Activated T-helper 1 cell treated with anti-CD3 and anti-CD28 coated beads, Interleukin-12 subunit alpha, Interleukin-12 subunit beta, Interleukin-2, Interleukin-4 antibody, amounts not matched to agents 30 ng/mL and 10 ng/mL and 1 ng/mL, durations not matched to agents 14 hours and 24 hours and 36 hours (primary cell): ENCODE measurements at places on chromosomes 11 and 22.

- H3K4me3 ChIP-seq = no peak overlapping the region
- H3K36me3 ChIP-seq = no peaks in the 10 kb centered on the region
- H3K4me1 ChIP-seq = no peaks in the 10 kb centered on the region
- H3K27me3 ChIP-seq = peaks cover 23% of the 10 kb centered on the region
Observed at GRCh38 chr11:15654451-15654850, 539.7 kb downstream of the INSC start.

DNA sequence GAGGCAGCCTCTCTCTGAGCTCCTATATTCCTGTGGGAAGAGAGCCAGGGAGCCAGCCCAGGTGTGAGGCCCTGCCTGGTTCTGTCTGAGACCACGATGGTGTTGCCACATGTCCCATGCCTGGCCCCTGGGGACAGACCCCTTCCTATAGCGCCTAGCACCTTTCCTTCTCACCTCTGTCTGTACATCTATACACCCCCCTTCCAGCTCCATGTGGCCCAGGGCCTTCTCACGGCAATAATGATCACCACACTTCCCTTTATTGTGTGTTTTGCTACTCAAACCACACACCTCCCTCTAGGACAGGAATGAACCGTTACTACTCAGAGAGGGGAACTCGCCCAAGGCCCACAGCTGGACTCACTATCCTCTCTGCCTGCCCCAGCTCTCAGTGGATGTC, 12.8 kb downstream of the CD82 start:
- peak overlapping the region; percentile 93 for H3K27ac ChIP-seq
- H3K27me3 ChIP-seq = no peaks in the 10 kb centered on the region
- no peak for DNase-seq
- H3K4me1 ChIP-seq = peaks cover 71% of the 10 kb centered on the region
- H3K4me3 ChIP-seq = peak overlapping the region; percentile 63

- peaks cover 12% of the 10 kb centered on the region for H3K4me1 ChIP-seq
- H3K4me3 ChIP-seq = no peak overlapping the region
- no peaks in the 10 kb centered on the region for H3K36me3 ChIP-seq
- no peak overlapping the region for H3K27ac ChIP-seq
Observed at GRCh38 chr11:67365736-67366444, 7.5 kb downstream of the CLCF1 start.

DNA sequence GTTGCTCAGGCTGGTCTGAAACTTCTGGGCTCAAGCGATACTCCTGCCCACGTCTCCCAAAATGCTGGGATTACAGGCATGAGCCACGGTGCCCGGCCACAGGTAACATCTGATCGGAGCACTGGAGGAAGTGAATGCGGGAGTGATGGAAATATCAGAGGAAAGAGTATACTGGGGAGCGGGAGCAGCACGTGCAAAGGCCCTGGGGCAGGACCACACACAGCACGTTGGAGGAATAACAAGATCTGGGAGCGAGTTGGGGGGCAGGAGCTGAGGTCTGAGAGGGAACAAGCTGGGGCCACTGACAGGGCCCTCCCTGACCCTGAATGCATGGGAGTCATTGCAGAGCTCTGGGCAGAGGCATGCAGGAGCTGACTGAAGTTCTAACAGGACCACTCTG, 70.7 kb downstream of the NFAM1 start:
- H3K27ac ChIP-seq = no peak overlapping the region
- no peaks in the 10 kb centered on the region for H3K36me3 ChIP-seq
- DNase-seq = no peak
- no peaks in the 10 kb centered on the region for H3K4me1 ChIP-seq

DNA sequence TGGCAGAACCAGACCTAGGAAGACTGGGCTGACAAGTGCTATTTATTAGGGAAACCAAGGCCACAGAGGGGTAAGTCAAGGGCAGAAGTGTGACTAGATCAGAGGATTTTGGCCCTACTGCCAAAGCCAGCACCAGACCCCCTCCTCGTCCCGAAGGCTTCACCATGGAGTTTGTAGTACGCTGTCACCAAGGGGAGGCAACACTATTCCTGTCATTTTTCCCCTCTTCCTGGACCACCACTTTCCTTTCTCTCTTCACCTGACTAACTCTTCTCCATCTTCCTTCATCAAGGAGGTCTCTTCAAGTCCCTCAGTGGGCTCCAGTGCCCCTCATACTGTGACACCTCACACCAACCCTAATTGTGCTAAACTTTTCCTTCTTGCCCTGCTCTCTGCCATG, 34.9 kb downstream of the MN1 start:
- DNase-seq = no peak
- no peaks in the 10 kb centered on the region for H3K36me3 ChIP-seq
- H3K4me3 ChIP-seq = no peak overlapping the region
- H3K4me1 ChIP-seq = no peaks in the 10 kb centered on the region

GRCh38 chr11:28342716-28343115, 234.5 kb downstream of the METTL15 start:
- no peaks in the 10 kb centered on the region for H3K4me1 ChIP-seq
- H3K27ac ChIP-seq = no peak overlapping the region
- H3K27me3 ChIP-seq = no peaks in the 10 kb centered on the region
- DNase-seq = no peak
- no peaks in the 10 kb centered on the region for H3K36me3 ChIP-seq

DNA sequence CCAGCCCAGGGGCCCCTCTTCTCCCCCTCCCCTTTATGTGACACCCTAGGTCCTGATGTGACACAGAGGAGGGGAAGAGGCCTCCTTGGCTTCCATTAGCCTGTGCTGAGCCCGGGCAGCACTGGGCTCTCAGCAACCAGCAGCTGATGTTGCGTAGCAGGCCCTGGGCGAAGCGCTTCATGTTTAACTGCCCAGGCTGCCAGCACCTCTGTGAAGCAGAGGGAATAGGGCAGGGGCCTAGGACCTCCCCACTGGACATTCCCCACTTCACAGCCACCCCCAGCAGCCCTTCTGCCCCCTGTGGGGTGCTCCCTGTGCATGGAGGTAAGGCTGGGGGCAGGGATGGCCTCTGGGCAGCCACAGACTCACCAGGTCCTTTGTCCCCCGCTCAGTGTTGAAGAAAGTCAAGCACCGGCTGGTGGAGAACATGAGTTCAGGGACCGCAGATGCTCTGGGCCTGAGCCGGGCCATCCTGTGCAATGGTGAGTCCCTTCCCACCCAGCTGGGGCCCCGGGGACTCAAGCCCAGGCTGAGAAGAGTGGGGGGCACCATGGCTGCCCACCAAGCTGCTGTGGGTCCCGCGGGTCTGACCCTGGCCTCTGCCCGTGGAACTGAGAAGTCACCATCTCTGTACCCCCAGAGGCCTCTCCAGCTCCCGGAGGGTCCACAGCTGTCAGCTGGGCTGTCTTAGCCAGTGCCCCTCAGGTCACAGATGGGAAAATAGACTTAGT, 11.6 kb downstream of the PICK1 start:
- H3K4me3 ChIP-seq = no peak overlapping the region
- no peaks in the 10 kb centered on the region for H3K27me3 ChIP-seq
- no peak overlapping the region for H3K27ac ChIP-seq
- no peaks in the 10 kb centered on the region for H3K36me3 ChIP-seq
- no peaks in the 10 kb centered on the region for H3K4me1 ChIP-seq

GRCh38 chr11:4924239-4924638, at the start of gene OR51G1:
Gene OR51G1 (minus strand): TSS chr11:4924339. CDS start chr11:4924339, 0 bp downstream.
- no peaks in the 10 kb centered on the region for H3K27me3 ChIP-seq
- H3K4me1 ChIP-seq = no peaks in the 10 kb centered on the region
- no peak within 1 kb of the TSS for H3K4me3 ChIP-seq
- no peaks in the 10 kb centered on the region for H3K36me3 ChIP-seq
- H3K27ac ChIP-seq = no peak within 1 kb of the TSS
- DNase-seq = no peak

DNA sequence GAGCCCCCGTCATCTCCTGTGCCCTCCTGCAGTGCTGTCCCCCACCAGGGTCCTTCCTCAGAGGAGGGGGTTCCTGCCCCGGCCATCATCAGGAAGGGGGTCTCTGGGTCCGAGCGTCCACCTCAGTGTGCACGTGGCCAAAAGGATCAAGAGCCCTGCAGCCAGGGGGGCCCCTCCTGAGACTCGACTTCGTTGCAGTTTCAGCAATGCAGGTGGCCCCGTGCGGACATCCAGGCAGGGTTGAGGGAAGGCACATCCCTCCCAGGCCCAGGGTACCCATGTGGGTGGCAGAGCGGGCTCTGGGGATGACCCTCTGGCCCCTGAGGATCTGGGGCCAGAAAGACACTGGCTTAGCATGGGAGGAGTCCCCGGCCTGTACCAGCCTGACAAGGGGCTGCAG, 41.3 kb downstream of the LRP5 start:
- H3K4me3 ChIP-seq = no peak overlapping the region
- H3K4me1 ChIP-seq = peaks cover 6% of the 10 kb centered on the region
- DNase-seq = no peak
- no peak overlapping the region for H3K27ac ChIP-seq

- no peak overlapping the region for H3K27ac ChIP-seq
- no peak overlapping the region for H3K4me3 ChIP-seq
- H3K27me3 ChIP-seq = peaks cover 12% of the 10 kb centered on the region
- H3K36me3 ChIP-seq = no peaks in the 10 kb centered on the region
- peak; percentile 21 for DNase-seq
Observed at GRCh38 chr11:12888525-12889158, 120.5 kb upstream of the RASSF10 start.

DNA sequence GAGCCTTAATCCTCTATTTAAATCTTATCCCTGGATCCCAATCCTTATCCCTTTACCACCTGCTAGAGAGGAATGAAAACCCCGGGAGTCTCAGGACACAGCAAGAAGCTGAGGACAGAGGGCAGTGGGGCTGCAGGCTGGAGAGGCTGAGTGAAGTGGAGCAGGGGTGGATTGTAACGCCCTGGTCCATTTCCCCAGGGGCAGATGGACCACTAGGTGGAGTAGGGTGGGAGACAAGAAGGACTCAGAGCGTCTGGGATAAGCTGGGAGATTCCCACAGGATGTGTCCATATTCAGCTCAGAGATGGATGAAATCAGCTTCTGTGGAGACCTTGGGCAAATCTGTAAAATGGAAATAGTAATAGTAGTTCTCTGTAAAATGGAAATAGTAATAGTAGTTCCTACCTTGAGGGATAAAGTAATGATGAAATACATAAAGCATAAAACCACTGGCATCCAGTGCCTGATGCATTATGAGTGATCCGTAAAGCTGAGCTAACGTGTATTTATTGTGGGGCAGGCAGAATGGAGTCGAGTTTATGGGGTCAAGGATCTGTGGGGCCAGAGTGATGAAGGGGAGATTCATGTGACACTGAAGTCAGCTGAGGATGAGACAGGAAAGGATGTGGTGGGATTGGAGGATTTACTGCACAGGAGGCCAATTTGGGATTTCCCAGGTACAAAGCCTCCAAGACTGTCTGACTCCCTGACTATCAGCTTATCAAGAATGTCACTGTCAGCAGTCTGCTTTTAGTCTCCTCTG, 1.9 kb upstream of the ROBO4 start:
- H3K4me3 ChIP-seq = no peak overlapping the region
- DNase-seq = no peak
- no peak overlapping the region for H3K27ac ChIP-seq
- no peaks in the 10 kb centered on the region for H3K36me3 ChIP-seq

- H3K4me1 ChIP-seq = no peaks in the 10 kb centered on the region
- no peak for DNase-seq
- no peak overlapping the region for H3K4me3 ChIP-seq
- H3K27ac ChIP-seq = no peak overlapping the region
- H3K27me3 ChIP-seq = peaks cover 2% of the 10 kb centered on the region
- no peaks in the 10 kb centered on the region for H3K36me3 ChIP-seq
Observed at GRCh38 chr11:71286701-71287643, 34.6 kb upstream of the SHANK2 start.

- no peak for DNase-seq
- H3K4me3 ChIP-seq = no peak overlapping the region
- H3K27ac ChIP-seq = no peak overlapping the region
- H3K36me3 ChIP-seq = no peaks in the 10 kb centered on the region
Observed at GRCh38 chr11:126613272-126613671, 257.8 kb downstream of the ST3GAL4 start.

DNA sequence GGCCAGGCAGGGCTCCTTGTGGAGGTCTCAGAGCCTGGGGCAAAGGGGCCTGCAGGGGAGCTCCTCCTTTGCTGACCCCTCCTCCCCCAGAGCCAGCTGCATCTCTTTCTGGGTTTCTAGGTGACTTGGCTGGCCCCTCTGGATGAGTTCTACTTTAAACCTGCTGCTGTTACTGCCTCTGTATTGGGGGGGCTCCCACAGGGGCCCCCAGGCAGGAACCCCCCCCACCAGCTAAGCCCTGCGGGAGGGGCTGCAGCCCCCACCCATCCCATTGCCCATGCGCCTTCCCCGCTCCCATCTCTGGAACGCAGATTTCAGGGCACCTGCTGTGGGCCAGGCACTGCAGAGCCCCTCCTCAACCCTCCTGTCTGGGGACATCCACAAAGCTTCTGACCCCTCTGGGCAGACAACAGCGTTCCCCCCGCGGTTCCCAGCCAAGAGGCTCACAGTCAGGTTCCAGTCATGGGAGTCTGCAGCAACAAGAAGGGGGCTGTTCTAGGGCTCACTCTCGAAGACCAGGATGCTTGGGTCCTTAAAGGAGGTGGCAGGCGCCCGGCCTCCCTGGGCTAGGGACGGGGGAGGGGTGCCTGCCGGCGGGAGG, 815 bp upstream of the PLCB3 start:
- H3K36me3 ChIP-seq = no peaks in the 10 kb centered on the region
- H3K27me3 ChIP-seq = peaks cover 1% of the 10 kb centered on the region
- H3K4me1 ChIP-seq = peaks cover 12% of the 10 kb centered on the region
- DNase-seq = no peak

DNA sequence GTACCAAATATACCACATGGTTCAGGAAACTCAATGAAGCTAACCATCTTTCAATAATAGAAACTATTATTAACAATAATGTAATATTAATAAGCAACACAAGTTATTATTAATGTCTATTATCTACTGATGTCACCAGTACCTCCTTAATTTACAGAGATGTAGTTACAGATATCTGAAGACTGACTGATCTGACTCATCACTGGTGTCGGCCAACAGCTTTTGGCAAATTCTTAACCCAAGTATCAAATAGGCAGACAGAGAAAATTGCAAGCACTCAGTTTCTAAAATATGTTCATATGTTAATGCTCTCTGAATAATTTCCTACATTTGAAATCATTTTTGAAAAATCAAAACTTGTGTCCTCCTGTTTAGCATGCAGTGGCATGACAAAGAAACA, 100.4 kb upstream of the DDI1 start:
- no peak overlapping the region for H3K27ac ChIP-seq
- no peaks in the 10 kb centered on the region for H3K27me3 ChIP-seq
- DNase-seq = no peak
- H3K36me3 ChIP-seq = no peaks in the 10 kb centered on the region

DNA sequence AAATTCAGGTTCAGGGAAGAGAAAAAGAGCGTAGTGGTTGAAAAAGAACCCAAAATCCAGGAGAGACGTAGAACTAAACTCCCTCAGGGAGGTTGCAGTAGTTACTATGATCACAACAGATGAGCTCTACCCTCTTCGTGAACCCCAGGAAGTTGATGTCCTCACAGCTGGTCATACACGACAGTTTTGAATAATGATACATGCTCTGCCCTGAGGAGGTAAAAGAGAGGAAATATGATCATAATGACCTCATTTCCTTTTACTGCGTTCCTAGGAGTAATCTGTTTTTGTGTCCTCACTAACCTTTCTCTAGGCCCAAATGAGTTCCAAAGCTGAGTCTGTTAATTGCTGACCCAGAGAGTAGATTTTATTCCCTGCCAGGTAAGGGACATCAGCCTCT, 1.3 kb downstream of the PATE2 start:
- H3K4me3 ChIP-seq = no peak overlapping the region
- H3K4me1 ChIP-seq = no peaks in the 10 kb centered on the region
- no peak overlapping the region for H3K27ac ChIP-seq

GRCh38 chr22:38774496-38775166, 18.8 kb upstream of the SUN2 start:
- H3K4me3 ChIP-seq = no peak overlapping the region
- H3K4me1 ChIP-seq = no peaks in the 10 kb centered on the region
- no peaks in the 10 kb centered on the region for H3K36me3 ChIP-seq
- H3K27me3 ChIP-seq = peaks cover 3% of the 10 kb centered on the region
